Right atrium auricular region (tissue), 2 donors: ENCODE measurements at places on chromosomes 2 and 18.

DNA sequence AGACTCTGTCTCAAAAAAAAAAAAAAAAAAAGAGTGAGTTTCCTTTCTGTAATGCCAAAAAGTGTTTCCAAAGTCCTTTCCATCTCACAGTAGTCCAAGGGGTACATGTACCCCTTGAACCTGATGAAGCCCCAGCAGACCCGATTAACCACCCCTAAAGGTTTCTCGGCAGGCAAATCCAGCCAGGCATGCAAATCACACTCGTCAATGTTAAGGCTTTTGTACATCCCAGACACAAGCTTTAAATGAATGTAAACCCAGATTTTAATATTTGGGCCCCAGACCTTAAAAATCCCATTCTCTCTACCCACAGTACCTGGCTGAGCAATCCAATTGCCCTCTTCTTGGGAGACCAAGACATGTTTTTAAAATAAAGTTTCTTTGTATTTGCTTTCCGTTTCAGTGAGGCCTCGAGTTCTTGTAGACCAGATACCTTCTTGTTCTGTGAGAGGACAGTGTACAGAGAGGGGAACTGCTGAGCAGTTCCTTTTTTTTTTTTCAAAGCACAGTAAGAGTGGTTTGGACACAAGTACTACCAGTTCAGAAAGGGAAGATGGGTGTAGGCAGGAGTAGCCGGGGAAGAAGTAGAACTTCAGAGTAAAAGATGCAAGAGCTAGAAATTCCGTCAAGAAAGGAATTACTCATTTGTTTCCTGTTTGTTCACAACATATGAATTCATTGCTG, at the start of gene NLRC4:
TSS of gene NLRC4 (minus strand) at position 465 of the 684 bp plus-strand sequence. CDS start 8,111 bp downstream, outside the sequence.
- no peak for DNase-seq

DNA sequence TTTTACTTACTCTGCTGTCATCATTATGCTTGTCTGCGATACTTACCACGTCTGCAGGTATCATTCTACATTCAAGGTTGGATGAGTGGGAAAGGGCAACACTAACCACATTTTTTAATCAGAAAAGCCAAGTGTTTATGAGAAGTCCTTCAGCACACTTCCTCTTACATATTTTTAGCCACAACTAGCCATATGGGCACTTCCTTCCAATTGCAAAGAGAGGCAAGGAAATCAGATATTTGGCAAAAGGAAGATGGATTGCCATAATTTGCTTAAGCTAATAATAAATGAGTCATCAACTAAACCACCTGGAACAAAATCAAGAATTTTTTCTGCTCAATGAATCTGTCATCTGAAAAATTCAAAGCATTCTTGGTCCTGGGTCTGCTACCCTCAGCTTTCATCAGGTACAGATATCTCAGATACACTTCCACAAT, 16.7 kb upstream of the MRO start:
- no peak for DNase-seq

- no peak for DNase-seq
Observed at GRCh38 chr2:5877360-5877759, 185.2 kb downstream of the SOX11 start.

DNA sequence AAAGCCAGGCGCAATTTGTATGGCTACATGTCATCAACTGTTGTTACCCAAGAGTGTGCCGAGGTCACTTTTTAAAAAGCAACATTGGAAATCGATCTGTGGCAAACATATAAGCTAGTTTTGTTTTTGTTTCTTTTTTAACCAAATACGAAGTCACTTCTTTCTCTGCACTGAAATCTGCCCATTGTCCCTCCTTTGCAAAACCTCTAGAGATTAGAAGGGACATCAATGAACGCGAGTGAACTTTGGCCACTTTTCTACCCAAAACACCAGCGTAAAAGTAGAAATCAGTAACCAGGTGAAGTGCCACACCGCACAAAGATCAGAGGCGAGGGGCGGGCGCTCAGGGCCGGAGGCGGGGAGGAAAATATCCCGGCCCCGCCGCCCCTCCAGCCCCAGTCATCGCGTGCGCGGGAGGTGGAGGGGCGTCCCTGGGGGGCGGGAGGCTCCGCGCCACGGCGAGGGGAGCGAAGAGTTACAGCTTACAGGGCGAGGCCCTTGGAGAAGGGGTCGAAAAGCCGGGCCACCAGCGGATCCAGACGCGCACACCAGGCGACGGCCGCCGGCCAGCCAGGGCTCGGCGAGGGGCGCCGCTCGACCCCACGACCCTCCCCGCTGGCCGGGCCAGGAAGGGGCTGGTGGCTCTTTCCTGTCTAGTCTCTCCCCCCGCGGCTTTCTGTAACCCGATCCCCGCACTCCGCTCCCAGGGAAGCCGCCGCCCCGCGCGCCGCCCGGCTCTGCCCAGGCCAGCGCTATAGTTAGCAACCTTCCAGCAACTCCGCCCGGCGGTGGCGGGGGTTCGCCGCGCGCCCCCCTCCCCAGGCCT, 993 bp downstream of the RBMS1 start:
- peak; percentile 73 for DNase-seq

GRCh38 chr2:205274801-205275200, 407.5 kb upstream of the NRP2 start:
- no peak for DNase-seq

- DNase-seq = no peak
Observed at GRCh38 chr2:17877811-17878280, 621 bp upstream of the KCNS3 start.

DNA sequence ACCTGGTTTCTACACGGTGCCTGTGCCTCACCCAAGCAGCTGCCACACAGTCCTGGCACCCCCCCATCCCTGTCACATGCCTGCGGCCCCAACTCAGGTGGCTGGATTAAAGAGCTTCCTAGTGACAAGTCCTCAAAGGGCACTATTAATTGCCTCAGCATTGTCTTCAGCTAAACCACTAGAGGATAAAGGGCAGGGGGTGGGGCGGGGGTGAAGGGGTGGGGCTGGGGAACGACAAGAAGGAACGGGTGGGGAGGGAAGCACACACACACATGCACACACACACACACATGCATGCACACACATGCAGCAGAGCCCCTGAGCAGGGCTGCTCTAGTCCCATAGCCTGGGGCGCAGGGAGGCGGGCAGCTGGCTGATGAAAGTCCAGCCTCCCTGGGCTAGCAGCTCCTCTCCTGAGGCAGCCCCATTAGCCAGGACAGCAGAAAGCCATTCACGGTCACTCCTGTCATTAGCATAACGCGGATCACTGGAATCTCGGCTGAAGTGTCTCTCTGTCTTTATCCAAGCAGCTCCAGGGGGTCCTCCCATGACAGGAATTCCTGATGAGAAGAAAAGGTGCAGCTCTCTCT, 7.4 kb upstream of the TEX261 start:
- no peak for DNase-seq

GRCh38 chr2:225192869-225193268, 150.6 kb upstream of the DOCK10 start:
- no peak for DNase-seq

DNA sequence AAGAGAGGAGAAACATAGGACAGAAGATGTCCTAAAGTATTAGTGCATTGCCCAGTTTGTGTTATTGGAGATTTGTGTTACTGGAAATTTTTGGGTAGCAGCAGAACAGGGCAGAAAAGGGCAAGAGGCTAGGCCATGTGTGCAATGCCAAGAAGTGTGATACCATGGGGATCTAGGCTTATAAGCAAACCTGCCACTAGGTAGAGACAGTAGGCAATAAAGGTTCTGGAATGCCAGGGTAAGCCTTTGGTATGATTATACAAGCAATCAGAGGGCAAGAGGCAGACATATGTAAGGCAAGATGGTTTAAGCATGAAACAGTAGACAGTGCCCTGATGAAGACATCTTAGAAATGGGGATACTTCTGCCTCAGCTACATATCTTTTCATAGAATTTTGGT, 12.3 kb upstream of the CERS6 start:
- no peak for DNase-seq

- DNase-seq = no peak
Observed at GRCh38 chr2:395886-396285, 108.0 kb upstream of the ALKAL2 start.
